ENCODE measurements at places on chromosomes 12 and 14.

DNA sequence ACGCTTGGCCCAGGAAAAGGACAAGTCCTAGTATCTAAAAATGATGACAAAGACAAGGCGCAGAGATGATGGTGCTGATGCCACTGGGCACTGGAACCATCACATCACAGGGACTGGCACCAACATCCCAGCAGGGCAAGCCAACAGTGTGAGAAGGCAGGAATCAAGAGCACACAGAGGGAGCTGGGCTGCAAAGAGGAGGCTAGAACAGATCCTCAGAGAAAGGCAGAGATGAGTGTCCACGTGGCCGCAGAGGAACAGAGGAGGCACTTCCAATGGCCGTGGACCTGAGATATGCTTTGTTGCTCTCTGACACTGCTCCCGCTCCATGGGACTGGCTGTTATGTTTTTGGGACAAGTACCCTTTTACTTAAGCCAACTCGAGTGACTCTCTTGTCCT is 17.9 kb downstream of the FOXN3 start:
- no peak for DNase-seq
- H3K4me3 ChIP-seq, result no peak overlapping the region
- H3K4me1 ChIP-seq, result peaks cover 18% of the 10 kb centered on the region
- H3K36me3 ChIP-seq, result no peaks in the 10 kb centered on the region
- no peaks in the 10 kb centered on the region for H3K27me3 ChIP-seq

DNA sequence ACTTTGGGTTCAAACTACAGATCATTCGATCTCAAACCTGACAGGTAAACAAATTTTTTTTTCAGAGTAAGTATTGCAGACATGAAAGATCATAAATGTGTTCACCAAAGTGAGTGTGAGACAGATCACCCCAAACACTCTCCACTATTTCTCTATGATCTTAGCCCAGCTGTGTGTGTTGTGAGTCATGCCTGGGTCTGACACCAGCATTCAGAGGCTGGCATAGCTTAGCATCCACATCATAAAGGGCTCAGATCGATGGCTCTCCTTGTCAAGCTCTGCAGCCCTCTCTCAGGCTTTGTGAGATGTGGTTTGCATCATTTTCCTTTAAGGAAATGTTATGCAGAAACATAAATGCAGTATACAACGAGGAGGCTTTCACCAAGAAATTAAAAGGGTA is 164.9 kb downstream of the ETV6 start:
- H3K4me3 ChIP-seq, result no peak overlapping the region
- peaks cover 29% of the 10 kb centered on the region for H3K4me1 ChIP-seq
- peaks cover 2% of the 10 kb centered on the region for H3K36me3 ChIP-seq
- DNase-seq, result peak; percentile 45
- H3K27ac ChIP-seq, result no peak overlapping the region

GRCh38 chr14:51657762-51658161 is 6.1 kb downstream of the FRMD6 start:
- no peak for DNase-seq
- H3K4me1 ChIP-seq, result peaks cover 23% of the 10 kb centered on the region
- no peak overlapping the region for H3K27ac ChIP-seq
- H3K4me3 ChIP-seq, result no peak overlapping the region
- no peaks in the 10 kb centered on the region for H3K36me3 ChIP-seq
- no peaks in the 10 kb centered on the region for H3K27me3 ChIP-seq

DNA sequence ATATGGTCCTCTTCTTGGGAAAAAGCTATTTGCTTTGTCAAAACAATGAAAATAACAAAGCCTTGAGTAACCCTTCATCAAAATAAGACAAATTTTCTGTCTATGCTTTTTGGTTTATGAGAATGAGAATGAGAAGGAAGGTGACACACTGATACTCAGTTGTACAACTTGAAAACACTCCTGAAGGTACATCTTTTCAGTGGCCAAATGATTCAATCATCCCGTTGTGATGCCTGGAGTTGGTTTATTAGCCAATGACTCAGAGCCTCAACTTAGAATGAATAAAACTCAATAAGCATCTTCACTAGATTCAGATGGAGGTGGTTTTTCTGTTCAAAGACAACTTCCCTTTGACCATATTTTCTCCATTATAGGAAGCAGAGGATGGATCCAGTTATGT is 7.8 kb upstream of the CALM1 start:
- H3K36me3 ChIP-seq, result no peaks in the 10 kb centered on the region
- no peaks in the 10 kb centered on the region for H3K4me1 ChIP-seq
- H3K27me3 ChIP-seq, result no peaks in the 10 kb centered on the region
- DNase-seq, result no peak
- no peak overlapping the region for H3K4me3 ChIP-seq

DNA sequence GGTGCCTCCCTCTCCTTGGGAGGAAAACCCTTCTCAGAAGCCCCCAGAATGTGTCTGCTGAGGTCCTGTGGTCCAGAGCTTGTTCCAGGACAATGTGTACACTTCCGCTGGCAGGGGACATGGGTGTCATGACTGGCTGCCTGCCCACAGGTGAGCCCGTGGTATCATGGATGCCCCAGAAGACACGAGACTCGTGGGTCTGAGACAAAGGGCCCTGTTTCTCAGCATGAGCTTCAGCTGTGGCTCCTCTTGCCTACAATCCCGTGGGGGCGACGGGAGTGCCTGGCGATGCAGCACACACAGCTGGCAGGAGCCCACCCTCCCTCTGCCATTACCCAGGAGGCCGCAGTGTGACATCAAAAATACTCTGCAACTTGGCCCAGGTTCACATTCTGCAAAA is 7.0 kb downstream of the TMEM121 start:
- no peak for DNase-seq
- H3K27me3 ChIP-seq, result peaks cover 4% of the 10 kb centered on the region
- H3K4me1 ChIP-seq, result peaks cover 22% of the 10 kb centered on the region
- H3K4me3 ChIP-seq, result no peak overlapping the region
- no peak overlapping the region for H3K27ac ChIP-seq

GRCh38 chr14:94100847-94101246 is 9.7 kb upstream of the IFI27 start:
- no peaks in the 10 kb centered on the region for H3K27me3 ChIP-seq
- no peak for DNase-seq
- H3K4me1 ChIP-seq, result no peaks in the 10 kb centered on the region
- H3K4me3 ChIP-seq, result no peak overlapping the region
- no peak overlapping the region for H3K27ac ChIP-seq

GRCh38 chr12:72277415-72277814 is 5.2 kb downstream of the TRHDE start:
- no peak for DNase-seq
- no peaks in the 10 kb centered on the region for H3K36me3 ChIP-seq
- H3K4me3 ChIP-seq, result no peak overlapping the region

- no peaks in the 10 kb centered on the region for H3K36me3 ChIP-seq
- H3K27me3 ChIP-seq, result no peaks in the 10 kb centered on the region
- H3K27ac ChIP-seq, result peak overlapping the region; percentile 95
- H3K4me3 ChIP-seq, result peak overlapping the region; percentile 85
- DNase-seq, result peak; percentile 46
- H3K4me1 ChIP-seq, result peaks cover 42% of the 10 kb centered on the region
These were observed 925 bp downstream of the DICER1 start for GRCh38 chr14:95156161-95157047.

DNA sequence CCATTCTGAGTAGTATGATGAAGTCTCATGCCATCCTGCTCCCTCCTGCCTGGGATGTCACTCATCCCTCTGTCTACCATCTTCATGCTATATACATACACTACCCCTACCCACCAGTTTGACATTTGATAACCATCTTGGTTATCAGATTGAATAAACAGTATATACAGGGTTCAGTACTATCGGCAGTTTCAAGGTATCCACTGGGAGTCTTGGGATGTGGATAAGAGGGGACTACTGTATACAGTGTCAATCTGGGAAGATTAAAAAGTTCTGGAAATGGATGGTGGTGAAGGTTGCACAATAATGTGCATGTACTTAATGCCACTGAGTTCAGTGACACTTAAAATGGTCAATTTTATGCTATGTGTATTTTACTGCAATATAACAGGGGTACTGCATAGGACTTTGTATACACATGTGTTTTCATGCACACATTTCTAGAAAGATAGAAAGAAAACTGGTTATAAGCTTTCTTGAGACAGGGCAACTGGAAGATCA is 22.1 kb downstream of the SPPL3 start:
- peaks cover 8% of the 10 kb centered on the region for H3K4me1 ChIP-seq
- H3K27ac ChIP-seq, result no peak overlapping the region
- H3K4me3 ChIP-seq, result no peak overlapping the region
- no peaks in the 10 kb centered on the region for H3K36me3 ChIP-seq

- no peaks in the 10 kb centered on the region for H3K27me3 ChIP-seq
- peak; percentile 39 for DNase-seq
- H3K27ac ChIP-seq, result peak overlapping the region; percentile 62
- no peaks in the 10 kb centered on the region for H3K36me3 ChIP-seq
- H3K4me1 ChIP-seq, result no peaks in the 10 kb centered on the region
These were observed 48.0 kb downstream of the DRAM1 start for GRCh38 chr12:101925361-101925760.

GRCh38 chr14:73644531-73645247 is at the start of gene DNAL1:
TSS of gene DNAL1 (plus strand) at chr14:73644986. CDS start at chr14:73645040, 54 bp downstream.
- peak within 1 kb of the TSS; percentile 89 for H3K4me3 ChIP-seq
- DNase-seq, result peak; percentile 94
- H3K4me1 ChIP-seq, result peaks cover 14% of the 10 kb centered on the region
- no peaks in the 10 kb centered on the region for H3K36me3 ChIP-seq
- H3K27me3 ChIP-seq, result no peaks in the 10 kb centered on the region

DNA sequence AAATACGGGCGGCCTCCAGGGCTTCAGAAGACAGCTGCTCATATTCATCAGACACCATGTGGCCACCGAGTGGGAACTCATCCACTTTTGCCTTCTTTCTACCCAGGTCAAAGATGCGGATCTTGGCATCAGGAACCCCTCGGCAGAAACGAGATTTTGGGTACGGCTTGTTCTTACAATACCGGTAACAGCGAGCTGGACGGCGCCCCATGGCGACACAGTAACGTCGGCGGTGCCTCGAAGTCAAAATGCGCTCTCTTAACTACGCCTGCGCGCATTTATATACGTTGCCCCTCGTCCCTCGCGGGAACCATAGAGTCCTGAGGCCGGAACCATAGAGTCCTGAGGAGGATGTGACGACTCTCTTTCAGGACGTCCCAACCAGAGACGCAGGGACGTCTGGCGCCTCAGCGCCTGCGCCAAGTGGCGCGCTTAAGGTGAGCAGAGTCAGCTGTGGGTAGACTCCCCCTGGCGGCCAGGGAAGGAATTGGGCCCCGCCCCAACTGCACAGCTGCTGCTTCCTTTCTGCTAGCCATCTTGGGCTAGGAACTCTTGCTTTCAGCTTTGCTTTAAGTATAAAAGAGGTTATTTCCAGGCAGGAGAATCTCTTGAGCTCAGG is at the start of gene RPL10L:
Gene RPL10L (minus strand): TSS at position 256 of the 619 bp plus-strand sequence. CDS start 45 bp downstream, at position 211.
- no peaks in the 10 kb centered on the region for H3K4me1 ChIP-seq
- no peak for DNase-seq
- H3K36me3 ChIP-seq, result no peaks in the 10 kb centered on the region
- no peak within 1 kb of the TSS for H3K4me3 ChIP-seq
- no peak within 1 kb of the TSS for H3K27ac ChIP-seq

DNA sequence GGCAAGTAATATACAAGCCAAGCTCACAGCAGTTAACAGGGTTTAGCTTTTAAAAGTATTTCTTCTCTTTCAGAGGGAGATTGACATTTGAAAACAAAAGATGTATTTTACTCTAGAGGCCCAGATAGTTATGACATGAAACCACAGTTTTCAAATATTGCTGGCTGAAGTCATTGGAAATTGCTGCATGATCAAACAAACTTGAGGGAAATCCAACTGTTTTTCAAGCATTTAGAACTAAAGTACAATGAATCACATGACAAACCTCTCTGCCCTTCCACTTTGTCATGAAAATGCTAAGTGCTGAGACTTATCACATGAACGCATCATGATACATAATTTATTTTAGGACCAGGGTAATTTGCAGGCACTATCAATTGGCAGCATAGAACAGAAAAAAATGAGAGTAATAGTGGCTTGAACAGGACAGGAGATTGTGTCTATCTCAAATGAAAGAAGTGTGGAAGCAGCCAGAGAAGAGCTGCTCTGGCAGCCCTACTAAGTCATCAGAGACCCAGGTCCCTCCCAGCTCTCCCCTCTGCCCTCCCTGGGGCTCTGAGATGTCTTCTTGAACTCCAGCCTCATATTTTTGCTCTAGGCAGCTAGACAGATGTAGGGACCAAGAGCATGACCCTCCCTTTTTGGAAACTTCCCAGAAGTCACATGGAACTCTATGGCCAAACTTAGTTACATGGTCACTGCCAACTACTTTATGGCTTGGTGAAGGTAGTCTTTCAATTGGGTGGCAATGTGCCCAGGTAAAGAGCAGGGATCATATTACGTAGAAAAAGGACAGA is 90.1 kb upstream of the PELI2 start:
- no peak overlapping the region for H3K4me3 ChIP-seq
- H3K36me3 ChIP-seq, result no peaks in the 10 kb centered on the region
- DNase-seq, result no peak
- H3K4me1 ChIP-seq, result no peaks in the 10 kb centered on the region
- H3K27me3 ChIP-seq, result no peaks in the 10 kb centered on the region

DNA sequence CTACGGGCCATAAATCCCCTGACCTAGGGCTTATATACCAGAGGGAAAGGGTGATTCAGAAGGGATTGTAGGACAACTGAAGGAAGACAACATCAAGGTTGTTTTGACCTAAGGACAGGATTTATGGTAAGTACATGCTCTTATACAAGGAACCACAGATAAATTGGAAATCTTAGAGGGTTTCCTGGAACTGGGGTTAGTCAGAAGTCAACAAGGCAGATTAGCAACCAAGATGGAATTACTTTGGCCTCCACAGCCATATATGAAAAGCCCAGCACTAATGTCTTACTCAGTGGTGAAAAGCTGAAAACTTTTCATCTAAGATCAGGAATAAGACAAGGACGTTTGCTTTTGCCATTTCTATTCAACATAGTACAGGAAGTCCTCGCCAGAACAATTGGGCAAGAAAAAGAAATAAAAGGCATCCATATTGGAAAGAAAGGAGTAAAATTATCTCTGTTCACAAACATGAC is 5.4 kb downstream of the TMBIM4 start:
- no peaks in the 10 kb centered on the region for H3K27me3 ChIP-seq
- H3K27ac ChIP-seq, result no peak overlapping the region
- peaks cover 41% of the 10 kb centered on the region for H3K4me1 ChIP-seq
- DNase-seq, result no peak
- H3K36me3 ChIP-seq, result peaks cover 21% of the 10 kb centered on the region
- no peak overlapping the region for H3K4me3 ChIP-seq

DNA sequence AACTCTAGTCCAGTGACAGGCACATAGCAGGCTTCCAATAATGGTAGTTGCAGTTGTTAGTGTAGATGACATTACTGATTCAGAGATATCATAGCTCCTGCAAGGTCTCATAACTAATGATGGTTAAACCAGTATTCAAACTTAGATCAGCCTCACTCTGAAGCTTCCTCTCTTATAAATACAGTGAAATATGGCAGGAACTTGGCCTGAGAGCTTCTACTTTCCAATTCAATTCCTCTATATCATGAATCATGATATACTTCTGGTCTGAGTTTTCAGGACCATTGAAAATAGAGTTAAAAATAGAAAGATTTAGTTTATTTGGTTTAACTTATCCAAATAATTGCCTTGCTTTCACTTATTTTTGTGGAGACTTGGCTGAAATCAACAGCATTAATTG is 167.5 kb upstream of the NOVA1 start:
- peaks cover 11% of the 10 kb centered on the region for H3K4me1 ChIP-seq
- no peak overlapping the region for H3K27ac ChIP-seq

Data from stomach (tissue), 19 donors.